ENCODE measurements at places on chromosomes 1 and 21. TPM values are rescaled to one million over a fixed set of nuclear protein-coding genes. Genes with fewer than 3 reads are reported as not detected.

GRCh38 chr1:41466146-41466545, 18.3 kb downstream of the EDN2 start:
- no peak for DNase-seq

GRCh38 chr1:179817056-179817455, 60.5 kb downstream of the TOR1AIP2 start:
- no peak for DNase-seq

DNA sequence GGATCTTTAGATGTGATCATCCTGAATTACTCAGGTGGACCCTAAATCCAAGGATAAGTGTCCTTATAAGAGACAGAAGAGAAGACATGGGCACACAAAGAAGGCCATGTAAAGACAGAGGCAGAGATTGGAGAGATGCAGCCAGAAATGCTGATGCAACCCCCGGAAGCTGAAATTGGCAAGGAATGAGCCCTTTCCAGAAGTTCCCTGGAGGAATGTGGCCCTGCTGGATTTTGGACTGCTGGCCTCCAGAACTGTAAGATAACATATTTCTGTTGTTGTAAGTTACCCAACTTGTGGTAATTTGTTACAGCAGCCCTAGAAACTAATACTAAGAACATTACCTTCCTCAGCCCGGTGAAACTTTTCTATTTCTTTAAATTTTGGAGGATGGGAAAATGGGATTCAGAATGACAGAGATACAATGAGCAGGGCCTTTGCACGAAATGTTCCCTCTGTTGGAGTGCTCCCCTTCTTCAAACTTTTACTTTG, 11.2 kb upstream of the PLPP3 start:
- DNase-seq = no peak

- DNase-seq = no peak
Measured at GRCh38 chr1:9119745-9120144, 9.2 kb downstream of the GPR157 start.

Gene CNIH3
- total RNA-seq = 0.64 TPM

- DNase-seq = peak; percentile 21
Measured at GRCh38 chr1:31510853-31511789, 65.2 kb upstream of the TINAGL1 start.

DNA sequence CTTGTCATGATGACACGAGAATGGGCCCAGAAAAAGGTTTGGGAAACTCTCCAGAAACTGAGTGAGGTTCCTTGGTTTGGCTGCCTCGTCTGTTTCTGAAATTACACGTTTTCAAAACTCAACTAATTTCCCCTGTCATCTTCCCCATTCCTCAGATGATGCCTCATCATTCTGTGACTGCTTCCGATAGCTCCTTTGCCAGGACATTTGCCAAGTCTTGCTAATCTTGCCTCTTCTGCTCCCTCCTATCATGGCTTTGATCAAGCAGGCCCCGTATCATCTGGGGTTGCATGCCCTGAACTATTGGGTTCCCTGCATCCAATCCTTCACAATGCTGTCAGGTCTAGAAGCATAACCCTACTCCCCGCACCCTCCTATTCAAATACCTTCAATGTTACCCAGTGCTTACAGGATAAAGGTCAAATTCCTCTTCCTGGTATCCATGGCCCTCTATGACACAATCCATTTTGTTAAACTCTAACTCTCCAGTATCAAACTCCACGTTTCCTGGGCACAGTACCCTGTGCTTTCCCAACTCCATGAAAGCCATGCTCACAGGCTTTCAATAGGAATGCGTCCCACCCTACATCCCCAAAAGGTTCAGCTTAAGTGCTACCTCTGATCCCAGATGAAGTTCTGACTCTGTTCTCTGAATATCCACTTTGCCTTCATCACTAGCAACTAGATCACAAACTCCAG, 22.2 kb upstream of the TMEM200B start:
- DNase-seq = peak; percentile 34

DNA sequence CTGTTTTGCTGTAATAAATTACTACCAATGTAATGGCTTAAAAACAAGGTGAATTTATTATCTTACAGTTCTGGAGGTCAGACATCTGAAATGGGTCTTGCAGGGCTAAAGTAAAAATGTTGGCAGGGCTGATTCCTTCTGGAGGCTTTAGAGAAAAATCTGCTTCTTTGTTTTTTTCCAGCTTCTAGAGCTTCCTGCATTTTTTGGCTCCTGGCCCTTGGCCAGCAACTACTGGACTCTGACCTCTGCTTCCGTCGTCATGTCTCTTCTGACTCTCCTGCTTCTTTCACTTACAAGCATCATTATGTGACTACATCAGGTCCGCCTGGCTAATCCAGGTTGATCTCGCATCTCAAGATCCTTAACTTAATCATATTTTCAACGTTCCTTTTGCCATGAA, 350.9 kb downstream of the S1PR1 start:
- no peak for DNase-seq

Gene C1orf159
- total RNA-seq = 5.9 TPM

DNA sequence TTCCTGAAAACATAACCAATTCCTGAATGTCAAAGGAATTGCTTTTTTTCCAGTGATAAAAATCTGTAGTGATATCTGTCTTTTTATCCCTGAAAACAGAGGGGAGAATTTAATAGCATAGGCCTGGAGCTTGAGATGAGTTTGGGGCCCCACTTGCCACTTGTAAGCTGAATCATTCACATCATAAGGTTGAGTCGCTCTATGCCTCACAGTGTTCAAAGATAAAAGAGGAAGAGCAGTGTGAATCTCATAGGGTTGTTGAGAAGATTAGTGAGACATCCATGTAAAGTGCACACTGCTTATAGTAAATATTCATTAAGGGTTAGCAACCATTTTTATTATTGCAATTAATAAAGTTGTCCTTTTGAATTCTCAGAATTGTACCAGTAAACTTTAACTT, 271.3 kb downstream of the DNM3 start:
- peak; percentile 17 for DNase-seq

DNA sequence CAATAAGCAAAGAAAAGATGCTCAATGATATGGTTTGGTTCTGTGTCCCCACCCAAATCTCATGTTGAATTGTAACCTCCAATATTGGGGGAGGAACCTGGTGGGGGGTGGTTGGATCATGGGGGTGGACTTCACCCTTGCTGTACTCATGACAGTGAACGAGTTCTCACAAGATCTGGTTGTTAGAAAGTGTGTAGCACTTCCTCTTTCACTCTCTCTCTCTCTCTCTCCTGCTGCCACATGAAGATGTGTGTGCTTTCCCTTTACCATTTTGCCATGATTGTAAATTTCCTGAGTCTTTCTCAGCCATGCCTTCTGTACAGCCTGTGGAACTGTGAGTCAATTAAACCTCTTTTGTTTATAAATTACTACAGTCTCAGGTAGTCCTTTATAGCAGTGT, 248.4 kb downstream of the HHIPL2 start:
- no peak for DNase-seq

Gene C1QA
- not detected for total RNA-seq

DNA sequence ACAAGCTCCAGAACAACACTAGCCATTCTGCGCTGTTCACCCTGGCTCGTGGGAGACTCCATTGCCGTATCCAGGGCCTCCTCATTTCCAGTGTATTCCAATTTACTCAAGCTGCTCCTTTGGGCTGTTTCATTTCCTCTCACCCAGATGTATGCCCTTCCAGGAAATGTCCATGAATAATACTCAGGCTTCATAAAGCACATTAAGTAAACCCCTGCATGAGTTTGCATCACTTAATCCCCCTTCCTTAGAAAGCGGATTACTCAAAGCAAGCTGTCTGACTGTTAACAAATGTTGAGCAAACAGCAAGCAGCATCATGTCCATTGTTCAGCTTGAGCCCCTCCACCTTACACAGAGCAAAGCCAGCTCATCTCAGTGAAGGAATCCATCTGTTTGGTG, 403.6 kb upstream of the PBX1 start:
- peak; percentile 4 for DNase-seq

Gene SAMSN1
- not detected for total RNA-seq

DNA sequence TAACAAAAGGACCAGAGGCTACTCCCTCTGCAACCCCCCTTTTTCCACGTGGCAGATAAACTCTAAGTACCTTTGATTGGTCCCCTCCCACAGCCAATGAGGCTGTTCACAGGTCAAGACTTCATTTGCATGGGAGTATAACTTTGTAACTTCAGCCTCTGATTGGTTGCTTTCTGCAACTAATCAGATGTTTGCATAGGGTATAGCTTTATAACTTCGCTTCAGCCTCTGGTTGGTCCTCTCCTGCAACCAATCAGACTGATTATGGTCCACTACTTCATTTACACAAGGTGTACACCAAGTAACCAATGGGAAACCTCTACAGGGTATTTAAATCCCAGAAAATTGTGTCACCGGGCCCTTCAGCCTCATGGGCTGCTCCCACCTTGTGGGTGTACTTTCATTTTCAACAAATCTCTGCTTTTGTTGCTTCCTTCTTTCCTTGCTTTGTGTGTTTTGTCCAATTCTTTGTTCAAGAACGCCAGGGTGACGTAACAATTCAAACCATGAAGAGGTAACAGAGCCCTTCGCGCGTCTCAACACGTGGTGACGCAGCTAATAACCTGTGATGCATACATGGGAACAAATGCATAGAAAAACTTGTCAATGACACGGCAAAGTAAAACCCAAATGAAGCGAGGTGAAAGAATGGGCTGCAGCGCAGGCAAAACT, 47.2 kb downstream of the VPS26C start:
- peak; percentile 13 for DNase-seq

Gene MARK1
- 10.4 TPM for total RNA-seq

Gene OPTC
- total RNA-seq = not detected

DNA sequence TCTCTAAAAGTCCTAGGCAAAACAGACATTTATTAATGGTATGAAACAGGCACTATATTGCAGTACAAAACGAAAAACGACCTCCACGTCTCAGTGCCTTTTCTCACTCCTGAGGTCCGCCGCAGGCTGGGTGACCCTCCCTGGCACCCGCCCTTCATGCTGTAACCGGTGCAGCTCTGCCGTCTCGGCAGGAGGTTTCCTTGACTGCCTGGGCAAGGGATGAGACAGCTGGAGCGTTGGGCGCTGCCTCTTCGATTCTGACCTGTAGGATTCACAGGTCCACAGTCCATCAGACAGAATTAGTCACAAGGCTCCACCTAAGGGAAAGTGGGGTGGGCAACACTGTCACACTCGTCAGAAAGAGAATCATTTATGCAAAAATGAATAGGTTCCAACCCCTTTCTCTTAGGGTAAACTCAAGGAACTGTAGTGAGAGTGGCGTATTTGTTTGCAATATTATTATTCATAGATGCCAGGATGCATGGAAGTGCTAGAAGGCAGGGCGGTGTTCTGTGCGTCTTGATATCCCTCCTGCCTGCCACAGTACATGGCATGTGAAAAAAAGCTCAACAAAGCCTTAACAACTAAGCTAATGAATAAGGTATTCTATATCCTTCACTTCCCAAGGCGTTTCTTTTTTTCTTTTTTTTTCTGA, 23.5 kb upstream of the ZBTB18 start:
- no peak for DNase-seq

Gene TPTE
- not detected for total RNA-seq

DNA sequence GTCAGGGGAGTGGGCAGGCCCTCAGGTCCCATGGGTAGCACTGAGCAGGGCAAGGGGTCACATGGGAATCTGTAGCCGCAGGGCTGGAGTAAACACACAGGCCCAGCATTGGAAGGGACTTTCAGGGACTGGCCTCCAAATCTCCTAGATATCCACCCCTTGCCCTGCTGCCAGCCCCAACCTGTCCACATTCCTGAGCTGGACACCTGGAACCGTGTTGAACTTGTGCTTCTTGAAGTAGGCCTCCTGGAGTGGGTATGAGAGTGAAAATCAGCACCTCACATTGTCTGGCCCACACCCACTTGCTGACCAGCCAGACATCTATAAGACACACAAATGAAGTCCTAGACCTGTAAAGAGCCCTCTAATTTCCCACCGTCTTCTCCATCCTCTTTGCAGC, 7.7 kb downstream of the POMGNT1 start:
- DNase-seq = peak; percentile 57

Gene SVBP
- 21.0 TPM for total RNA-seq

DNA sequence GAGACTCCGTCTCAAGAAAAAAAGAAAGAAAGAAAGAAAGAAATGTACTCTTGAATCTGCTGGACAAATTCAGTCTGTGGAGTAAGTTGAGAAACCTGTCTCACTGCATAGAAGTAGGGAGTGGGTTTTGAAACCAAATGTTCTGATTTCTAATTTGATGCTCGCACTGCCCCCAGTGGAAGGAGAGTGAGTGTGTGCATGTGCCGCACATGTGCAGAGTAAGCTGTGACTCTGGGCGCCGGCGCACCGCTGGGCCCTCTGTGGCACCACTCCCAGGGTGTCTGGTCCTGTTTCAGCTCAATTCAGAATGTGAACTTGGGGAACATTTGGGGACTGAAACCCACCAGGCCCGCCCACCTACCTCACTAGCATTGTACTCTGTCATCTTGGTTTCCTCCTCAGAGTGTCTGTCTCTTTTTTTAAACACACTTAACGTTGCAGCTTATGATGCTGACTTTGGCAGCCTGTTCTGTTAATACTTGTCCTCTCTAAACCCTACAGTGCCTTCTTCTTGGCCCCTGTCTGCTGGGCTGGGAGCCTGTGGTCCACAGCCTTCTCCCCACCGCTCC, 104.6 kb downstream of the CACNA1E start:
- no peak for DNase-seq

- no peak for DNase-seq
Measured at GRCh38 chr1:47485817-47486216, 48.0 kb downstream of the FOXD2 start.

GRCh38 chr1:10280439-10281350, 70.3 kb downstream of the KIF1B start:
- no peak for DNase-seq

Gene OR2L8
- not detected for total RNA-seq

DNA sequence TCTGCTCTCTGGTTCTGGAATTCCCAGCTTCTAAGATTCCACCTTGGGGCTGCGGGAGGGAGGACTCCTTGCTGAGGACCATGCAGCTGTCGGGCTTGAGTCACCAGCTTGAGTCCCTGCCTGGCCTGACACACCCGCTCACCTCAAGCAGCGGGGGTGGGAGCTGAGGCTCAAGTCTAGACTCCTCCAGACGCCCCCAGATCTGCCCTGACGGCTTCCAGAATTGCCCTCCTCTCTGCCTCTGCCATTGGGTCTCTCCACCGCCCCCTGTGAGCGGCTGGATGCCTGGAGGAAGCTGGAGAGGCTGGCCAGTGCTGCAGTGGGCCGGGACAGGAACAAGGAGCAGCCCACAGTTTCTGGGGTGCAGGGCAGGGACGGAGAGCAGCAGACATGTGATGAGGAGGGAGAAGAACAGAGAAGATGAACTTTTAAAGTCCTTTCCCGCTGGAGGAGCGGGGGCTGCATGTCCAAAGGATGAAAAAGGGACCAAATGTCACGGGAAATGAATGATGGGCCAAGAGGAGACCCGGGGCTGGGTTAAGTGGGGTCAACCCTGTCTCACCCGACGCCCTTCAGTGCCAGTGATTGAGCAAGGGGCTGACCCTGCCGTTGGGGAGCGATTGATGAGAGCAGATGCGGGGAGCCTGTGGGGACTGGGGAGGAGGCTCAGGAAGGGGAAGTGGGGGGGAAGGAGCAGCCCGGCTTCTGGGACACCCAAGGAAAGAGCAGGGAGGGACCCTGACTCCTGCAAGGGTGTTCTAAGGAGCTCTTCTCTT, 13.5 kb downstream of the CRABP2 start:
- DNase-seq = peak; percentile 95

Gene GUCA2B
- total RNA-seq = not detected
